ENCODE measurements at places on chromosomes 6 and 20.
A peak's percentile ranks its signal among the peaks of the same experiment; 100 is the strongest.

DNA sequence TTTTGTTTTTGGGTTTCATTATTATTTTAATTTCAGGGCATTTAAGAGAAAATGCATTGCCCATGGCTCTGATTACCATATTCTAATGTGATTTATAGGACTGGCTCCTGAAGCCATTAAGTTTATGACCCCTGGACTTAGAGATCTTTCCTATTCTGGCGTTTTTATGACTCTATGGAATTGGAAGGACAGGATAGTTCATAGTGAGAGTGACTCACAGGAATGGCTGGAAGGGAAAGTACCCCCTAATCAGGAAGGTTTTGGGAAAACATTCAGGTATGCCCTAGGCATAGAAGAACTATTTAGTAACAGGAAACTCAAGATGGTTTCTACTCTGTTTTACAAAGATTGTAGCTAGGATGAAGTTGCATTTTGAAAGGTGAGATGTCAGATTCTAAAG is 108.6 kb upstream of the SLC2A12 start:
- H3K36me3 ChIP-seq = no peaks in the 10 kb centered on the region
- no peaks in the 10 kb centered on the region for H3K27me3 ChIP-seq
- no peaks in the 10 kb centered on the region for H3K4me1 ChIP-seq
- DNase-seq = no peak

DNA sequence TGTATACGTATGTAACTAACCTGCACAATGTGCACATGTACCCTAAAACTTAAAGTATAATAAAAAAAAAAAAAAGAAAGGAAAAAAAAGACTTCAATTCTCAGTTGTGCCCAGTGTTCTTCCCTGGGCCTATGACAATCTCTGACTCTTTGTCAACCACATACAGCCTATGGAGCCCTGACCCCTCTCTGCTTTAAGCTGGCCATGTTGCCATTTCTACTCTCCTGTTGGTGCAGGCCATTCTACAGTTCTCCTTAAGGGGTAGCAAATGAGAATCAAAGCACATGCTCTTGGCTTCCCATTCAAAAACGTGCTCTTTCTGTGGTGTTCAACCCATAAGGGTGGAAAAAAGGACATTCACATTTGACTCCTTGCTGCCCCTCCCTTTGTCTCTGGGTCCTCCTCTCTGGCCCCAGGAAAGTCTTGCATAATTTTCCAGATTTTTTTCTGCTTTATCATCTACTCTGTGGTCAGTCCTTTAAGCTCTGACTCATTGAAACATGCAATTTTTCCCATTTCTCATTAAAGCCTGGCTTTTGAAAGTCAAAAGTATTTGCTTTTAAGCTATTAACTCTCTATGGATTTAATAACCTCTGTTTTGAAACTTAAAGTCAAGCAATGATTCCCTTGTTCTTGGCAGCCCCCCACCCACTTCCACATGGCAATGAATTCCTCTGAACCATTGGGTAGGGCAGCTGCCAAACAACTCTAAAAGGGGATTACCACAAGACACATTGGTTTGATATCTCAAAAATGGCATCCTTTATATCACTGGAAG is 208.6 kb upstream of the MCHR2 start:
- H3K27ac ChIP-seq = no peak overlapping the region
- no peaks in the 10 kb centered on the region for H3K27me3 ChIP-seq
- no peaks in the 10 kb centered on the region for H3K36me3 ChIP-seq
- H3K4me1 ChIP-seq = no peaks in the 10 kb centered on the region

DNA sequence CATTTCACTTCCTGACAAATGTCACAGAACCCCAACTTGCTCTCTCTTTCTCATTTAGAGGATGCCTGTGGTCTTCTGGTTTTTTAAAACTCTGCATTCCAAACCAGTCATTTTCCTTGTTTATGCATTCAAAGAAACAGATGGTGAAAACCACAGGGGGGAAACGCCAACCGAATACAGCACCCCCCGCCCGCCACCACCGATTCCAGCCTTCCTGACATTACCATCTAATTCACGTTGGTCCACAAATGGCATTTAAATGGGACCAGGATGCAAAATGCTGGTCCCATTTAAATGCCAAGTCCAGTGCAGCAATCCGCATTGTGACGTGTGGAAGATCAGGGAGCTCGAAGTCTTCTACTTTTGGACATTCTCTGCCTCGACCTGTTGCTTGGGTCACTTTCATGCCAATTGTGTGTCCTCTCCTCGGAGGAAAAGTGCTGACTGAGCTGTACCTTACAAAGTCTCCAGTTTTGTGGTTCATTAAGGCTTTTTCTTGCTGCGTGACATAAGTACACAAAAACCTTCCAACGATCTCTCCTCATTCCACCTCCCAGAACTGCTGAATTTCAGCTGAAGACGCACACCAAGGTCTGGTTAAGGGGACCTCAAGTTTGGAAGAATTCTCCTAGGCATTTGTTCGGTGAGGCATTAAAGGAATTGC is 35.8 kb downstream of the NEDD9 start:
- peak overlapping the region; percentile 41 for H3K4me3 ChIP-seq
- H3K27me3 ChIP-seq = no peaks in the 10 kb centered on the region
- H3K27ac ChIP-seq = peak overlapping the region; percentile 78
- peaks cover 17% of the 10 kb centered on the region for H3K36me3 ChIP-seq
- DNase-seq = no peak
- peaks cover 74% of the 10 kb centered on the region for H3K4me1 ChIP-seq

GRCh38 chr20:53042521-53042920 is 70.4 kb downstream of the TSHZ2 start:
- no peak overlapping the region for H3K27ac ChIP-seq
- H3K4me3 ChIP-seq = no peak overlapping the region
- H3K27me3 ChIP-seq = no peaks in the 10 kb centered on the region
- no peaks in the 10 kb centered on the region for H3K4me1 ChIP-seq
- no peaks in the 10 kb centered on the region for H3K36me3 ChIP-seq

- no peak overlapping the region for H3K4me3 ChIP-seq
- no peaks in the 10 kb centered on the region for H3K36me3 ChIP-seq
- no peaks in the 10 kb centered on the region for H3K27me3 ChIP-seq
- no peak for DNase-seq
- H3K27ac ChIP-seq = no peak overlapping the region
Observed at GRCh38 chr6:41966961-41967311, 25.3 kb upstream of the CCND3 start.

DNA sequence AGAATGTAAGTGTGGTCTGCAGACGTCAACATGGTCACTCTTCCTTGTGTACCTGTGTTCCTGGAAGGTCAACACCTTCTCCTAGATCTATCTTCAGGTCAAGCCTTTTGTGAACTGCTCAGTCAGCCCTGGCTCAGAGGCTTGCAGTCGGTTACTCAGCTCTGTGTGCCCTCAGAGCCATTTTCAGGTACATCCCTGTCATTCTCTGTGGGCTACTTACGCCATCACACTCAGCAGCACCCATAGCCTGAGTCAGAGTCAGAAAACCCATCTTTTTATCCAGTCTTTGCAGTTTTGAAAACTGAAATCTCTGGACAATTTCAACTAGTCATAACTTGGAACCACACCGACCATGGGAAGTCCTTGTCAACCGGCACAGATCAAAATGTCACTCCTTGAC is 35.3 kb downstream of the TGM3 start:
- H3K27ac ChIP-seq = no peak overlapping the region
- no peak for DNase-seq
- H3K36me3 ChIP-seq = no peaks in the 10 kb centered on the region
- H3K27me3 ChIP-seq = no peaks in the 10 kb centered on the region

GRCh38 chr20:12067686-12068085 is 150.0 kb downstream of the BTBD3 start:
- H3K27ac ChIP-seq = no peak overlapping the region
- H3K4me1 ChIP-seq = no peaks in the 10 kb centered on the region
- no peaks in the 10 kb centered on the region for H3K27me3 ChIP-seq
- DNase-seq = no peak
- H3K4me3 ChIP-seq = no peak overlapping the region

GRCh38 chr6:7574500-7574899 is 15.5 kb upstream of the SNRNP48 start:
- H3K27ac ChIP-seq = no peak overlapping the region
- H3K4me1 ChIP-seq = no peaks in the 10 kb centered on the region
- no peak overlapping the region for H3K4me3 ChIP-seq
- no peak for DNase-seq
- no peaks in the 10 kb centered on the region for H3K27me3 ChIP-seq
- no peaks in the 10 kb centered on the region for H3K36me3 ChIP-seq

GRCh38 chr20:58891718-58892140 is 39.2 kb downstream of the GNAS start:
- H3K4me3 ChIP-seq = peak overlapping the region; percentile 96
- peak overlapping the region; percentile 100 for H3K27ac ChIP-seq
- peaks cover 42% of the 10 kb centered on the region for H3K4me1 ChIP-seq
- no peaks in the 10 kb centered on the region for H3K36me3 ChIP-seq

DNA sequence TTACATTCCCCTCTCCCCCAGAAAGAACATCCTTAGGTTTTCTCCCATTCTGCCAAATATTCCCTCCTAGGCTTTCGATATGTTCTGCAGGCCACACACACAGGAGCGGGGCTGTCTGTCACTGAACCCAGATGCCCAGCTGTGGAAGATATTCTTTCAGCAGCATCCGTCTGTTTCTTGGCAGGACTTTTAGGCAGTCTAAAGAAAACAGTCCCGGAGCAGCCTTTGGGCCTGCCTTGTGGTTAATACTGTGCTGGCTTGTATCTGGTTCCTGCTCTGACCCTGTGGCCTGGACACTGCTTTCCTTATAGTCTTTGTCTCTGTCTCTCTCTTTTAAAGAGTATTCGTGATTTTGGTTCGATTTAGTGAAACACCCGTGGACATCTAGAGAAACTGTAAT is 94.6 kb upstream of the SUPT3H start:
- H3K36me3 ChIP-seq = no peaks in the 10 kb centered on the region
- DNase-seq = no peak
- H3K4me1 ChIP-seq = no peaks in the 10 kb centered on the region
- no peak overlapping the region for H3K27ac ChIP-seq

GRCh38 chr6:41374618-41375590 is 39.5 kb downstream of the NCR2 start:
- H3K4me1 ChIP-seq = peaks cover 10% of the 10 kb centered on the region
- no peak for DNase-seq
- H3K27me3 ChIP-seq = peaks cover 38% of the 10 kb centered on the region
- no peaks in the 10 kb centered on the region for H3K36me3 ChIP-seq
- peak overlapping the region; percentile 19 for H3K4me3 ChIP-seq

DNA sequence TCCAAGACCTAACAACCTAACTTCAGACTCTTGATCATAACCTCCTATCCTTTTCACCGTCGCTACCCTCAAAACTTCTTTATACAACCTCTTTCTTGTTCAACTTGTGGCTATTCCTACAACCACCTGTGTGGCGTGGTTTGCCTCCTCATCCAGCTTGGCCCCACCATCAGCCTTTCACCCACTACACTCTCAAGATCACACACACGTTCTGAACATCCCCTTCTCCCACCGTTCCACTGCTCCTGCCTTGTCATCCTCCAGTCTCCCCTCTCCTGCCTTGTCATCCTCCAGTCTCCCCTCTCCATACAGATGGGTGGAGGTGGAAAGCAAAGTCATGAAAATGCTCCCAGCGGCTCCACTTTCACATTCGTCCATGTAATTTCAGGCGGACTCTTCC is 14.0 kb downstream of the MAK start:
- no peak for DNase-seq
- no peak overlapping the region for H3K27ac ChIP-seq
- H3K4me3 ChIP-seq = no peak overlapping the region

- no peaks in the 10 kb centered on the region for H3K27me3 ChIP-seq
- no peak overlapping the region for H3K27ac ChIP-seq
- DNase-seq = no peak
- H3K36me3 ChIP-seq = no peaks in the 10 kb centered on the region
- no peaks in the 10 kb centered on the region for H3K4me1 ChIP-seq
- no peak overlapping the region for H3K4me3 ChIP-seq
Observed at GRCh38 chr20:22663528-22664025, 79.2 kb upstream of the FOXA2 start.

GRCh38 chr6:106227612-106228507 is 97.7 kb downstream of the ATG5 start:
- no peak overlapping the region for H3K4me3 ChIP-seq
- H3K36me3 ChIP-seq = no peaks in the 10 kb centered on the region
- H3K27ac ChIP-seq = no peak overlapping the region
- no peak for DNase-seq

- H3K36me3 ChIP-seq = no peaks in the 10 kb centered on the region
- H3K27ac ChIP-seq = no peak overlapping the region
- H3K4me3 ChIP-seq = no peak overlapping the region
- H3K4me1 ChIP-seq = no peaks in the 10 kb centered on the region
Observed at GRCh38 chr20:54284928-54285704, 77.2 kb downstream of the PFDN4 start.

DNA sequence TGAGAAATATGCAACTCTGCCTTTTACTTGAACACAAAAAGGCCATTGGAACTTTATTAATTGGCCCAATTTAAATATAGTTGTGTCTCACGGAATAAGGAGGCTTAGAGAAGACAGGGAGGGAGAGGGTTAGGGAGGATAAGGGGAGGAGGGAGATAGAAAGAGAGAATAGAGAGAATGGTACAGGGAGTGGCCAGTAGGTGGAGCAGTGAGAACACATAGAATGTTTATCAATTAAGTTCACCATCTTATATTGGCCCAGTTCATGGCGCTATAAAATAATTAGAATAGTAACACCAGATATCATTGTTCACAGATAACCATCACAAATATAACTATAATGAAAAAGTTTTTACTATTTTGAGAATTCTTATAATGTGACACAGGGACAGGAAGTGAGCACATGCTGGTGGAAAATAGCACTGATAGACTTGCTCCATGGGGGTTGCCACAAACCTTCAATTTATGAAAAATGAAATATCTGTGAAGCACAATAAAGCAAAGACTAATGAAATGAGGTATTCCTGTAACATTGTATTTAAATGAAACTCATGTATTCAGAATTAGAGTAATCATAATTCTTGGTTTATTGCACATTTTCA is 374.1 kb upstream of the MANEA start:
- no peaks in the 10 kb centered on the region for H3K4me1 ChIP-seq
- H3K27ac ChIP-seq = no peak overlapping the region
- no peaks in the 10 kb centered on the region for H3K36me3 ChIP-seq
- H3K27me3 ChIP-seq = no peaks in the 10 kb centered on the region
- H3K4me3 ChIP-seq = no peak overlapping the region
- DNase-seq = no peak

DNA sequence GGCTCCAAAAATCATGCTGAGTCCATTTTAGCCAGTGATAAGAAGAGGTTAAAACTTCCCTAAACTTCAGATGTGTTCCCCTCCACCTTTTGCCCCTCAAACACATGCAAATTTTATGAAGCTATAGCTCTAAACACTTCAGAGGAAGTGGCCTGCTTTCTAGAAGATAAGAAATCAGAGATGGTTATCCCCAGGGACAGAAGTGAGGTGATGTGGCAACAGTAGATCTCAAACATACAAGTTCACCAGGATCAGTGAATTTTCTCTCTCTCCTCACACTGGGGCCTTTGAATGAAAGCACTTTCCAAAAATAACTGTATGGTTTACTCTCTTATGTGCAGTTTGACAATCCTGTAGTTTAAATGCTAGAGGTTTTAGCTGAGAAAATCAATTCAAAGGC is 332.0 kb downstream of the BTBD9 start:
- no peak for DNase-seq
- no peaks in the 10 kb centered on the region for H3K4me1 ChIP-seq
- no peak overlapping the region for H3K4me3 ChIP-seq
- H3K36me3 ChIP-seq = no peaks in the 10 kb centered on the region
- no peak overlapping the region for H3K27ac ChIP-seq

Measured in thoracic aorta (tissue), 2 donors.